ENCODE measurements at places on chromosomes 12 and 14.
A peak's percentile ranks its signal among the peaks of the same experiment; 100 is the strongest.

GRCh38 chr12:51388069-51388799 is 3.0 kb downstream of the GALNT6 start:
- no peak for DNase-seq

GRCh38 chr14:59126714-59127436 is 61.6 kb upstream of the DAAM1 start:
- no peak for DNase-seq

DNA sequence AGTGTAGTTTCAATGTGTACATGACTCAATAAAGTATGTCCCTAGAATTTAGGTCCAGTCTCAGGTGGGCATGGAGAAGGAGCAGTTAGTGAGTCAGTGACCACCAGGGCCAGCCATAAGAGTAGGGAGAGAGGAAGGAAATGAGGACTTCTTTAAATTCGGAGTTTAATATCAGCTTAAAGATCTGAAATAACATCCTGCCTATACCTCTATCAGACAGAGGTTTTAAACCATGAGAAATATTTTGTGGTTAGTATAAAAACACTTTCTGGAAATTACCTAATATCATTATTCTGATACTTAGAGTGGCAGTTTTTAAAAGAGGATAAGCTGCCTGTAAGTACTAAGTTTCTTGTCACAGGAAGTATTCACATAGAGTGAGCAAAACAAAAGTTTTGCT is 61.7 kb upstream of the ST8SIA1 start:
- no peak for DNase-seq

- DNase-seq, result no peak
Observed at GRCh38 chr12:4275016-4275869, 1.7 kb downstream of the CCND2 start.

GRCh38 chr12:8894378-8894777 is 19.9 kb upstream of the PHC1 start:
- no peak for DNase-seq

DNA sequence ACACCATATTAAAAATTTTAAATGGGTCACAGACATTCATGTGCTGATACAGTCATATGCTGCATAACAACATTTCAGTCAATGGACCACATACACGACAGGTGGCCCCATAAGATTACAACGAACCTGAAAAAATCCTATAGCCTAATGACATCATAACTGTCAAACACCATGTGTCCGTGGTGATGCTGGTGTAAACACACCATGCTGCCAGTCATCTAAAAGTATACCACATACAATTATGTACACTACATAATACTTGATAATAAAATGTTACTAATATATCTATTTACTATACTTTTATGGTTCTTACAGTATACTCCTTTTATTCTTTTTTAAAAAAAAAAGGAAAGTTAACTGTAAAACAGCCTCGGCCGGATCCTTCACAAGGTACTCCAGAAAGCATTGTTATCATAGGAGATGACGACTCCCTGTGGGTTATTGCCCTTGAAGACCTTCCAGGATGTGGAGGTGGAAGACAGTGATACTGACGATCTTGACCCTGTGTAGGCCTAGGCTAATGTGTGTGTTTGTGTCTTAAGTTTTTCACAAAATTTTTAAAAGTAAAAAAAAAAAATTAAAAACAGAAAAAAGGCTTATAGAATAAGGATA is 5.0 kb upstream of the TDG start:
- DNase-seq, result no peak

GRCh38 chr14:33364466-33364865 is 425.8 kb downstream of the NPAS3 start:
- peak; percentile 55 for DNase-seq

- no peak for DNase-seq
Observed at GRCh38 chr14:100653409-100653808, 66.2 kb upstream of the BEGAIN start.

DNA sequence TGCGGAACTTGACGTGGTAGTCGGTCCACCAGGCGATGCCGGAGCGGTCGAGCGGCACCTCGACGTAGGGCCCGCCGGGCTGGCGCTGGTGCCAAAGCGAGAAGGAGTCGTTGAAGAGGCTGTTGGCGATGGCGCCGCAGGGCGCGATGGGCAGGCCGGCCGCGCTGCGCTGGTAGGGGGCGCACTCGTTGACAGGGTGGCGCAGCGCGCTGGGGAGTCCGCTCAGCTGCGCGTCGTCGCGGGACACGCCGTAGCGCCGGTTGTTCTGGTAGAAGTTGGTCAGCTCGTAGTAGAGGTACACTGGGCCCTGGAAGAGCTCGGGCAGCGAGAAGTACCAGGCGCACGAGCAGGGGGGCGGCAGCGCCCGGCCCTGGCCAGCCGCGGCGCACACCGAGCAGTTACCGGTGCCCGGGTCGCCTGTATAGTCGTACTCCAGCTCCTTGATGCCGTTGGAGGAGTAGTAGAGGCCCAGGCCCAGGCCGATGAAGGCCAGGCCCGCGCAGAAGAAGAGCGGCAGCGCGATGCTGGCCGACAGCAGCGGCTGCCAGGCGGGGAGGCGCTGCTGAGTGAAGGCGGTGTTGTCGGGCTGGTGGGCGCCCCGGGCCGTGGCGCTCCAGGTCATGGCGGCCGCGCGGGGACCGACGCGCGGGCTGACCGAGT is 482 bp downstream of the TMEM30B start:
- no peak for DNase-seq

DNA sequence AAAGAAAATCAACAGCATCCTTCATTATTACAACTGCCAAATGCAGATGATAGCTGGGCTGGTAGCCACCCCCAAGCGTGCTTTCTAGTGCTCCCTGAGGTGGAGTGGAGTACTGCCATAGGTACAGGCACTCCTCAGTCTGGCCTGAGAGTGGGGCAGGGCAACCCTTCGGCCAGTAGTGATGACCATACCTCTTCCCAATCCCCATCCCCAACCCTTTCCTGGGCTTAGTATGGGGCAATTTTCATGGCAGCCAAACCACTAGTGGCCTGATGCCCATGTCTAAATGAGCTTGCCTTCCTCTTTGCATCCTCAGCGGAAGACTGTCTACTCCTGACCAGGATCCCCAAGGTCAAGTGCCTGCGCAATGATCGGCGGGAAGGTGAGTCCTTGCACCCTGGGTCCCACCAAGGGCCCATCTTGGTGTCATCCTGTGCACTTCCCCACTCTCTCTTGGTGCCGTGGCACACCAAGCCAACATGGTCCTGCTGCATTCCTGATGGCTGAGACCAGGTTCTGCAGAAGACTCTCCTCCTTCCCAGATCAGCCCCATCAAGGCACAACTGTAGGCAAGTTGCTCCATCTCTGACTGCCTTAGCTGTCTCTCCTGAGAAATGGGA is 65.8 kb downstream of the GALNT16 start:
- DNase-seq, result peak; percentile 1

- DNase-seq, result no peak
Observed at GRCh38 chr14:26121181-26121580, 476.7 kb downstream of the NOVA1 start.

DNA sequence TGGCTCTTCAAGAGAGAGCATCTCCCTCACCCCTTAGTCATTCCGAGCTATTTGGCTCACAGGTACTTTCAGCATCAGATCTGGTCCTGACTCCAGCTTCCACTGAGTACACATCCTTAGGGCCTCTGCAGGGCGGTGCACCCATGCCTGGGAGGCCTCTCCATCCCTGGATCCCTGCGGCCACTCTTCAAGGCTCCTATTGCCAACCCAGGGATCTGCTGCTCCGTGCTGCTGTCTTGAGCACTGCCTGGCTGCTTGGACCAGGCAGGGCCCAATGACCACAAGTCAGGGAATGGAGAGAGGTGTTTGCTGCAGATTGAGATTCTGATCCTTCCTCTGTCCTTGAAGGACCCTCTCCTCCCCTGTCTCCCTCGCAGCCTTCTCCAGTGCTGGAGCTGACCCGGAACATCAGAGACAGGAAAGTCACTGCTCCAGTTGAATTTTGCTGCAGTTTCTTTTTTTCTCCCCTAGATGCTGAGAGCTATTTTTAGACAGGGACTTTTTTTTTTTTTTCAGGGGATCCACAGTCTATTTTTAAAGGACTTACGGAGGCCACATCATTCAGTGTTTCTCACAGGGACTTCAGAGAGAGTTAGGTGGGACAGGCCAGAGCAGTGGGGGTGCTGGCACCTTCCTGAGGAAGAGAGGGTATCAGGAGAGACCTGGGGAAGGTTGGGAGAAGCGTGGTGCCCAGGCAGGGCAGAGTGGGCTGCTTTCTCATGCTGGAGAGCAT is 50.1 kb upstream of the KCNA1 start:
- no peak for DNase-seq

- DNase-seq, result no peak
Observed at GRCh38 chr12:73374360-73374759, 1102.2 kb downstream of the TRHDE start.

DNA sequence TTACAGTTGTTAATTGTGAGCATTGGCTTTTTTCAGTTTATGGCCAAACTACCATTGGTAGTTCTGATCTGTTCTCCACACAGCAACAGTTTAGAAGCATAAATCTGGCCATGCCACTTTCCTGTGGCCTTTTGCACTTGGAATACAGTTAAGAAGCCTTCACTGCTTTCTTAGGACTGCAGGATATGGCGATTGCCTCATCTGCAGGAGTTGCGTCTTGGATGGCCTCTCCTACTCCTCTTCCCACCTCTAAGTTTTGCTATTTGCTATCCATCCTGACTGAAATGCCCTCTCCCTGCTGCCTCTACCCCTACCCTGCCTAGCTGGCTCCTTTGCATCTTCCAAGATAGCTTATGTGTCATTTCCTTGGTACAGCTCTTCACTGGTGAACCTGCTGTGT is 12.8 kb upstream of the BMAL2 start:
- DNase-seq, result no peak

GRCh38 chr12:72547573-72547972 is 275.4 kb downstream of the TRHDE start:
- no peak for DNase-seq

DNA sequence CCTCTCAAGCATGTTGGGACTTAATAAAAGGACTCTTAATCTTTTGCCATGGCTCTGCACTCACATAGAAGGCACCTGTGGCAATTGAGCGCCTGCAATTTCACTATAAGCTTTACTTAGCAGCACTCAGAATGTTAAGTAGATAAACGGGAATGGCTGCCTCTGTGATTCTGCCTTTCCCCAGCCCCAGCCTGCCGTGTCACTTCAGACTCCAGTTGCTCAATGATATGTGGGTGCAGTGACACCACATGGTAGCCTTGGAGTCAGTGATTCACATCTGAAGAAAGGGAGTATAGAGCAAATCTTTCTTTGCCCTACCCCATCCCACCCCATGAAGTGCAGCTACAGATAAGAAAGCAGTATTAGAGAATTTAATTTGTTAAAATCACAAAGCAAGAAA is 96.1 kb downstream of the ZFC3H1 start:
- no peak for DNase-seq

DNA sequence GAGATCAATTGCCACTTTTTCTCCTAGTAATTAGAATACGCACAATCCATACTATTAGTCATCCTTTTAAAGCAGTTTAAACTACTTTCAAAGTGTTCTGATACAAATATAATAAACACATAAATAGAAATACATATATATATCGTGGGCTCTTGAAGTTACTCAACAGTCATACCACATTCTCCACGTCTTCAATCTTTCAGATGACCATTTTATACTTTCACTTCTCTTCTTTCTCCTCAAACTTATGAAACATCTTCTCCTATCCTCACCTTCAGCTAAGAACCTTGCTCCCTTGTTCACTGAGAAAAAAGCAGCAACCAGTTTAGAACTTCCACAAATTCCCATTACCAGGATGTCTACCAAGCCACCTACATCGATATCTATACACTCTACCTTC is 19.2 kb downstream of the CEP290 start:
- DNase-seq, result no peak

DNA sequence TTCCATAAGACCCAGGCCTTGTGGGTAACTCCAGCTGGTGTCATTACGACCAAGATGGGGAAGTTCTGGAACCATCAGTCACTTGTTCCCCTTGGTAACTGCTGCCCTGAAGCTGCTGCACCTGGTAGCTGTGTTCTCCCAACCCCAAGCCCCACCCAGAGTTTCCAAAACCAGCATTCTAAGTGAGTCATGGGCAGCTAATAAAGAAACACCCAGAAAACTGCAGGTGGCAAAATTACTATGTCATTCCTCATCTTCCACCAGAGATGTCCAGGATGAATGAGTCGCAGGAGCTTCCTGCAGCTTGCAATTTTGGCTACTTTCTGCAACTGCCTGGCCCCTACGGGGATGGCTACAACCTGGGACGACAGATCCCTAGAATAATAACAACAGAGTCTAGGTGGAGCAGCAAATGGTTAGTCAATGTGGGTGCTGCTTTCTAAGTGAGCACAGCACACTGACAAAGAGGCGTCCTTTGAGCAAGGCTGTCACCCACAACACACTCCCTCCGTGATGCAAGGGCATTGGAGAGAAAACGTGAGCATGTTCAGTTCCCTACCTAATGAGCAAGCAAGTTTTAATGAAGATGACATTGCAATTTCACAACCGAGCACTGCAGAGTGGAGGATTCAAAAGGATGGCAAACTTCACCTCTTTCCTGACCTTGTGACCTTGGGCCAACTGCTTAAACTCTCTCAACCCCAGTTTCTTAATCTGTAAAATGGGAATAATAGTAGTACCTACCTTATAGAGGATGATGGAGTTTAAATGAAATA is 301.4 kb upstream of the NOS1 start:
- DNase-seq, result no peak

DNA sequence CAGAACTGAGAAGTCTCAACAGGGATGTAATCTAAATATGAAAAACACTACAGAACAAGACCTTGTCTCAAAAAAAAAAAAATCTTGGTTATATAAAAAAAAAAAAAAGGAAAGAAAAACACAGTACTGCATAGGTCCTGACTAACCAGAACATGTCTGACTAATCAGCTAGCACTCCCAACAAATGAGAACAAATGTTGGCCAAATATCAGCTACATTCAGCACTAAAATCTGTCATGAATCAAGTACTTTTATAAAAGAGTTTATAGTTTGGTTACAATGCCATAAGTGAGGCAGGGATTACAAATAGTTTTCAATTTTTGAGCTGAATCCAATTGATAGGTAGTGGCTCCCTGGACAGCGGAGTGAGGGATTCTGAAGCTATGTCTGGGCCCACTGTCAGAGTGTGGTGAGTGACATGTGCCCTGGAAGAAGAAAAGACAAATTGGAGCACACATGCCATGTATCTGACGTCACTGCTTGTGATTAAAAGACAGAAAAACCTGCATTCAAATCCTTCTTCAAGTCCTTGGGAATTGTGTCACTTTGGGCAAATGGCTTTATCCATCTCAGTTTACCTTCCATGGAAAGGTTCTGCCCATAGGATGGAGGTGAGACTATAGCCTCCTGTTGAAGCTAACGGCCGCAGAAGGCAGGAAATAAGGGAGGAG is 5.6 kb upstream of the FAM234B start:
- DNase-seq, result no peak

GRCh38 chr14:50792051-50792477 is 38.9 kb downstream of the NIN start:
- no peak for DNase-seq
